RWPE2 (cell line): ENCODE measurements at places on chromosomes 12 and 14.

- no peak for DNase-seq
Observed at GRCh38 chr12:131380965-131381705, 329.8 kb upstream of the SFSWAP start.

GRCh38 chr12:122836027-122836921, 1.0 kb downstream of the HIP1R start:
- DNase-seq: no peak

DNA sequence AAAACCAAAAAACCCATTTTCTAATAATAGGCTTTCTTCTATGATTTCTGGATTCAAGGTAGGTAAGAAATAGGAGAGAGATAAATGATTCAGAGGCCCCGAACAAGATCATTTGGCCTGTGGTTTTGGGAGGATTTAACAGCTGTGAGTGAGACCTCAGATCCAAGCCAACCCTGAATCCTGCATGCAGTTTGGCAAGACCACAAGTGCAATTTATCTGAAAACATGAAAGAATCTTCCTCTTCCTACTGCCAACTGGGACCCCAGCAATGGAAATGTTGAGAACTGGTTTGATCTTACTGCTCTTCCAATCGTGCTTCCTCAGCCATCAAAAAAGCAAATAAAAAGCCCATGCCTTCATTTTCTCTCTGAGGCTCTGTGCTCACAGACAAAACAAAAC, 519.7 kb upstream of the TBX3 start:
- no peak for DNase-seq

DNA sequence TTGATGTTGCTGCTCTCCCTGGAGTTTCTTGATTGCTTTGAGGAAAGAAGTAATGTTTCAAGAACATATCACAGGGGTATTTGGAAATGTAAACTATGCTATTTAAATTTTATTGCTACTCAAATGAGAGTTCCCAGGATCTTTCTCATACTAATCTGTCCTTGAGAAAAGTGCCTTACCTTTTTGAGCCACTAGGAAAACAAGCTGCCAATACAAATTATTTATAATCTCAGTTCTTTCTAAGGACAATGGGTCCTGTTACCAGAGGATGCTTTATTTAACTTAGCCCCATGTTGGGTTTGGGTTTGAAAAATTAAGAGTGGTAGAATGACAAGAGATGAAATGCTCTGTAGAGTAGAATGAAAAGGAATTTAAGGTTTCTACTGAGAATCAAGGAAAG, 258.2 kb upstream of the PRKD1 start:
- no peak for DNase-seq

DNA sequence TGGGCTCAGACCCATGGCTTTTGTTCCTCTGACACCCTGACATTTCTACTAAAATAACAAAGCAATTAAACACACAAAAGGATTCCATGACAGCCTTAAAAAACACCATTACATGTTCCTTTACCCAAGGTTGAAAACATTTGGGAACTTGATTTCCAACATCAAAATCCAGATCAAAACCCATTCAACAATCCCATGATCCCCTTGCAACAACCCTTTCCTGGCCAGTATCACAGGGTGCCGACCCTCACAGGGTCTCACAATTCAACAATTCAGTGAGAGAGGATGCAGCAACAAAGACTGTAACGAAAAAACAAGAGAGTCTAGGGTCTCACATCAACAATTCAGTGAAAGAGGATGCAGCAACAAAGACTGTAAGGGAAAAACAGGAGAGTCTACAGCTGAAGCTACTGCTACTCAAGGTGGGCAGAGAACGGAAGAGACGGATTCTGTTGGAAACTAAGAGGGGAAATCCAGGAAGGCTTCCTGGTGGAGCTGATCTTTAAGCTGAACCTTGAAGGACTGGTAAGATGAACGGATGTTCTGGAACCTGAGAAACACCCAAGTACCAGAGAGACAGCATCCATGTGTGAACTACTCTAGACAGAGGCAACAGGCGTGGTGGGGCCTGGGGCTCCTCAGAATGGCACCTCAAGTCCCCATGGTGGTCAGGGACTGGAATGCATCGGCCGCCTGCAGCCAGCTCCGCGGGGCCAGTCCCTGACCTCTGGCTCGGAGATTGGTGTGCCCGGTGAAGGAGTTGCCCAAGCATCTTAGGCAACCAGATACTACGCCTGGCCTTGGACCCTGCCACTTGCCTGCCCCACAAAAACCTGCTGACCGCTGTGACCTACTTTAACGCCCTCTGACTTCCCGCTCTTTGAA, 22.7 kb upstream of the ZFP36L1 start:
- DNase-seq: peak; percentile 56

- DNase-seq: no peak
Observed at GRCh38 chr14:89240414-89240813, 176.6 kb downstream of the FOXN3 start.

DNA sequence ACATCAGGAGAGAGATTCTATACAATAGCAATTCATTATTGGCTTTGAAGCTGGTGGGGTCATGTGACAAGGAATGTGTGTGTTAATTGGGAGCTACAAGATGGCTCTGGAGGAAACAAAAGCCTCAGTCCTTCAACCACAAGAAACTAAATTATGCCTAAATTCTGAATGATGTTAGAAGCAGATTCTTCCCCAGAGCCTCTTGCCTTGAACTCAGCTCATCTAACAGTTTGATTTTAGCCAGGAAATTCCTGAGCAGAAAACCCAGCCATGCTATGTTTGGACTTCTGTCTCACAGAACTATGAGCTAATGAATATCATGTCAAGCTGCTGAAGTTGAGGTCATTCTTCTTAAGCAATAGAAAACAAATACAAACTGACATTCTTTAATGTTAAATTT, 274.7 kb downstream of the SLC6A15 start:
- no peak for DNase-seq

DNA sequence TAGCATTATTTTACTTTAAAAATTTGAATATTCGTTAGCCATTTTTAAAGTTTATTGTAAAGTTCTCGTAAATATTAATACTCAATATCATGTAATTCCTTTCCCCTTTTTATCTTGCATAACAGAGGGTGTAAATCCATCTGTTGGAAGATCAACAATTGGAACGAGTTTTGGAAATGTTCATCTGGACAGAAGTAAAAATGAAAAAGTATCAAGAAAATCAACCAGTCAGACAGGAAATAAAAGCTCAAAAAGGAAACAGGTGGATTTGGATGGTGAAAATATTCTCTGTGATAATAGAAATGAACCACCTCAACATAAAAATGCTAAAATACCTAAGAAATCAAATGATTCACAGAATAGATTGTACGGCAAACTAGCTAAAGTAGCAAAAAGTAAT, 1.8 kb downstream of the PMCH start:
- no peak for DNase-seq

- DNase-seq: no peak
Observed at GRCh38 chr12:116048879-116049278, 228.6 kb downstream of the MED13L start.

- DNase-seq: no peak
Observed at GRCh38 chr12:92123780-92124688, 21.6 kb downstream of the BTG1 start.

DNA sequence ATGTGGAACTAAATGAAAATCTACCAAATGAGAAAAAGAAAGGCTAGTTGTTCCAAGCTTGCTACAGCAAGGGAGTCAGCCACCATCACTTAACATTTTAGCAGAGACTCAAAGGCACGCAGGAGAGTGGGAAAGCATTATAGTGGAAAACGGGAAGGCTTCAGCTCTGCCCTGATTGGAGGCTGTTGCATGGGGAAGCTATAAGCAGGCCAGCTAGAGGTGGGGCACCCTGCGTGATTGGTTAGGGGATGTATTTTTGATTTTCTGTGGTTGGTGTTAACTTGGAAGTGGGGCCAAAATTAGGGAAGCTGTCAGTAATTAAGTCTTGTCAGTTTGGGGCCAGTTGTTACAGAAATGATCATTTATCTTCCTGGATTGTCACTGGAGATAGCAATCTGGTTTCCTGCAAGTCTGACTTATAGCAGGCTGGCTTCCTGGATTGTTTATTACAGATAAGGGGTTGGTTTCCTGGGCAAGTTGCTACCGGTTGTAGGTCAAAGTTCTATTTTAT, 93.9 kb downstream of the FAR2 start:
- no peak for DNase-seq

DNA sequence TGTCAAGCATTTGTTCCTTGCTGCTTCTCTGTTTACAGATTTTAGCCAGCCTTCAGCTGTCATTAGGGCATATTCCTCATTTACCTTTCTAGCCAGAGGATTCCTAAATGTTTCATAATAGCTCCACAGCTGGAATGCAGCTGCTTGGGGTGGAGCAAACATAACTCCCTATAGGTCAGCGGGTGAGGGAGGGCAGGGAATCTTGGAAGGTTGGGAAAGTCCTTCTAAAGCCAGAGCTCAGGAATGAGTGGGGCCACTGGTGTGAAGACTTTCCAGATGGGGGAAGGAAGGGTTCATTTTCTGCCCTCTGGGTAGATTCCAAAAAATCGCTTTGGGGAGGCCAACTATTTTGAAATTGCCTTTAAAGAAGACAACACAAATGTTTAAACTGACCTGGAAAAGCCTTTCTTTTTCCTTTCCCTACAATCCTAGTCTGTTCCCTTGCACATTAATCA, 16.3 kb upstream of the IRF2BPL start:
- DNase-seq: no peak

DNA sequence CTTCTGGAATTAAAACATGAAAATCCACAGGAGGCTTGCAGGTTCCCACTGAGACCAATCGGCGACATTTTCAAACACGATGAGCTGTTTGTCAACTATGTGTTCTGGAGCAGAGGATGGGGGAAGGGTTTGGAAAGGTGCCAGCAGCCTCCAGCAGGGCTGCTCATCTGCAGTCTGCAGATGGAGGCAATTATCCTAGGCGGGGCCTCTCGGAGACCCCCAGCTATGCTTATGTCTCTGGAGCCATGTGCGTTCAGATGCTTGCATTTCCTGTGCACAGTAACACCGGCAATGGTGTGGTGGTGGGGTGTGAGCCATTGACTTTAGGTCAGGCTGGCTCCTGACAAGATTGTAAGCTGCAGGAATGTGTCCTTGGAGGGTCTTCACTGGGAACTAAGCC, 51.7 kb downstream of the RPH3A start:
- DNase-seq: no peak

- no peak for DNase-seq
Observed at GRCh38 chr12:76720068-76720467, 43.8 kb upstream of the ZDHHC17 start.

- no peak for DNase-seq
Observed at GRCh38 chr14:33484264-33484663, 466.6 kb downstream of the EGLN3 start.

- DNase-seq: no peak
Observed at GRCh38 chr12:77442633-77443032, 377.3 kb upstream of the E2F7 start.
